Cardiac fibroblast (primary cell): ENCODE measurements at places on chromosomes 2 and 18.

DNA sequence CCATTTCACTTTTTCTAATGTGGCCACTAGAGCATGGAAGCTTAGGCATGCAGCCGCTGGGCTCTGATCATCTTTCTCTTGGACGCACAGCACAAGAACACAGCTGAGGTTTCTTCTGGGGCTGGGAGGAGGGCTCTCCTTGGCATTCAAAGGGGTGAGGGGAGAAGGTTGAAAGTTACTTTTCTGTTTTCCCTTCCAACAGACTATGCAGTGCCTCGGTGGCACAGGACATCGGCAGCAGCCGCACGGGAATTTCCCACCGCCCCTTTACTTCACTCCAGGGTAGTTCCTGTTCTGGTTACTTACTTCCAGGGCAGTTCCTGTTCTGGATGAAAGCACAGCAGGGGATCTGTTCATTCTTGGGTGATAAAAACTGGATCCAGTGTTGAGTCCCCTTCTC is 18.9 kb upstream of the MAL start:
- DNase-seq, result no peak

GRCh38 chr2:180722551-180723239 is 257.7 kb upstream of the UBE2E3 start:
- DNase-seq, result peak; percentile 40

GRCh38 chr2:230644356-230644935 is 68.2 kb upstream of the CAB39 start:
- no peak for DNase-seq

DNA sequence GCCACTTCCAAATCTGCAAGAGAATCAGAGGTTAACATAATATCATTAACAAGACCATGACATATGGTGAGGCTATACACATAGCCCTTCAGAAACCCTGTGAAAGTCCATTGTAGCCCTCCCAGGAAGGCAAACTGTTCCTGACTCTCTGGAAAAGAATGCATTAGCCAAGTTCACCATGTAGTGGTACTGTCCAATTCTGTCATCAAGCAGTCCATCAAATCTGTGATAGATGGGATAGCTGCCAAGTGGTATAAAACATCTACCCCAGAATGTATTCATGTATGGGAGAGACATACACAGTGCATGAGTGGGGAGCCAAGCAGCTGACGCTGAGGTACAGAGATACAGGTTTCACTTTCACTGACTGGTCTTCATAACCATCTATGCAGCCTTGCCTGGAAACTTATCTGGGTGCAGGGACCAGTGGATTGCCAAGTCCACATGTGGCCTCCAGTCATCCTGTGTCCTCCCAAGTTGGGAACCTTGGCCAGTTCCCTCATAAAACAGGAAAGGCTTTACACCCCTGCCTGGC is 281.1 kb downstream of the MBD2 start:
- DNase-seq, result no peak

DNA sequence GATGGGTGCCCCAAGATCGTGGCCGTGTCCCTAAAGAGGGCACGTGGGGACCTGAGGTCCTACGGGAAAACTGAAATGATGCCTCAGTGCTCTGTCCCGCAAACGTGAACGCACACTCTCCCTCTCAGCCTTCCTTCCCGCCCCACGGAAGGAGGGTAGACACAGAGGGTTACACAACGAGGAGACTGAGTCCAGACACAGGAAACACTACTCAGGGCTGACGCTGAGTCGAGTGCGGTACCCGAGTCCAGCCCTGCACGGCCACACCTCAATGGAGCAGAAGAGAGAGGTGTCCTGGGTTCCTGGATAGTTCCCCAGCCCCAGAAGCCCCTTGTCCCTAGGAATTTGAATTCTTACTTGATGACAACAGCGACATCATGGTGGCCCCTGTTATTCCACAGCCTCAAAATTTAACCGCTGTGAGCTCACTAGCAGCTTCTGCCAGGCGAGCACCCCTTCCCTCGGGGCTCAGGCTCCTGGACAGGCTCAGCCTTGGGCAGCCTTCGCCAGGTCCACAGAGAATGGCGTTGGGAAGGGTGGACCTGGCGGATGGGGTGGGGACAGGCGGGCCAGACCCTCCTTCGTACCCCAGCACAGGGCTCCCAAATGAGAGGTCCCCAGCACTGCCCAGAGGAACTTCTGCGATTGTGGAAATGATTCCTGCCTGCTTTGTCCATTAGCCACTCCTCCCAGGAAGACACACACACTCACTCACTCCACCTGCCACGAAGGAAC is 980 bp upstream of the RNPEPL1 start:
- no peak for DNase-seq

GRCh38 chr2:134080386-134081089 is 173.3 kb upstream of the MGAT5 start:
- no peak for DNase-seq

GRCh38 chr2:60507211-60507965 is 46.1 kb downstream of the BCL11A start:
- DNase-seq, result no peak

DNA sequence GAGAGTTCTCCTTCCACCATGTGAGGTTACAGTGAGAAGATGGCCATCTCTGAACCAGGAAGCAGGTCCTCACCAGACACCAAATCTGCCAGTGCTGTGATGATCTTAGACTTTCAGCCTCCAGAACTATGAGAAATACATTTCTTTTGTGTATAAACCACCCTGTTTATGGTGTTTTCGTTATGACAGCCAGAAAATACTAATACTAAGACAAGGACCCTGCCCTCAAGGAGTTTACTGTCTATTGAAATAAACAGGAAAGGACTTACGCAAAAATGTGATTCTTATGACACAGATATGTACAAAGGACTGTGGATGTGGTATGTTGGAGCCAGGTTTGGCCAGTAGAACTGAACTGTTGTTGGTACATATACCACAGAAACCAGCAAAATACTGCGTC is 184.3 kb downstream of the MCFD2 start:
- no peak for DNase-seq

DNA sequence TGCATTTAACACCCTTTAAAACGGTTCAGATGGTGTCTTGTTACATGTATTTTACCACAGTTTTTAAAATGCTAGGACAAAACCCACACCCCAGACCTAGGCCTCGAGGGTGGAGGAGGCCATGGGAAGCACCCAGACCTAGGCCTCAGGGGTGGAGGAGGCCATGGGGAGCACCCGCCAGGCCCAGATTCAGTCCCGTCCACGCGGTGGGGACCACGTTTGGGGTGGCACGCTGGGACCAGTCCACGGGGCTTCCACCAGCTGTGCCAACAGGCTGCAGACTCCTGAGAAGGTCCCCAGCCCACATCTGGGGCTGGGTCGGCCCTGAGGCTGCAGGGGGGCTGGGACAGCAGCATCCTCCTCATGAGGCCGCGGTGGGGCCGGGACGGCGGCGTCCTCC is 63.4 kb downstream of the SLC66A2 start:
- no peak for DNase-seq

DNA sequence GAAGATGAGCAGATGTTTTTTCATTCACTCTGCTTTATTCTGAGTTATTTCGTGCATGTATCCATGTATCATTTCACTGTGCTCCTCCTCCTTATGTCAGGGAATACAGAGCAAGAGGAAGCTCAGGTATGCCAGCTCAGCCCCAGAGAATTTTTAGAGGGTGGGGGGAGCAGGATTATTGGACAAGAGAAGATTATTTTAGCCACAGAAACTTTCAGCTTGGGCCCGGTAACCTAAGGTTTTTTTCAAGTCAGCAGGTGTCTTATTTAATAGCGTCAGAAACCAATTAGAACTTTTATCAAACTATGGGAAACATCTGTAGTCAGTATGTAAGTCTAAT is 232.9 kb upstream of the SIX3 start:
- no peak for DNase-seq

DNA sequence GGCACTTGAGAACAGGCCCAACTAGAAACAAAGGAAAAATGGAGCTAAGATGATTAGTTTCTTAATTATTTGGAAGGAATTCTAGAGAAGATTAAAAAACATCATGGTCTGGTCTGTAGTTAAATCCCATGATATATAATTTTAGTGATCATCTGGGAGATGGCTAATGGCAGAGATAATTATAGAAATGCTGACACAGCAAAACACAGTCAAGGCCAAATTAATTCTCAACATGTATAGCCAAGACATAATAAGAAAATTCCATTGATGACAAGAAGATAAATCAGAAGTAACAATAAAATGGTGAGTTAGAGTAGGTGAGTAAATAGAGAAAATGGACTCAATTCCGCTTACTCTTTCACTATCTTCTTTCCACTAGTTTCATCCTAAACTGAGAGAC is 59.2 kb upstream of the ITGA4 start:
- no peak for DNase-seq

GRCh38 chr2:238928520-238929241 is 80.8 kb downstream of the TWIST2 start:
- DNase-seq, result no peak

- no peak for DNase-seq
These were observed 89.6 kb upstream of the CCDC68 start for GRCh38 chr18:55048892-55049291.

DNA sequence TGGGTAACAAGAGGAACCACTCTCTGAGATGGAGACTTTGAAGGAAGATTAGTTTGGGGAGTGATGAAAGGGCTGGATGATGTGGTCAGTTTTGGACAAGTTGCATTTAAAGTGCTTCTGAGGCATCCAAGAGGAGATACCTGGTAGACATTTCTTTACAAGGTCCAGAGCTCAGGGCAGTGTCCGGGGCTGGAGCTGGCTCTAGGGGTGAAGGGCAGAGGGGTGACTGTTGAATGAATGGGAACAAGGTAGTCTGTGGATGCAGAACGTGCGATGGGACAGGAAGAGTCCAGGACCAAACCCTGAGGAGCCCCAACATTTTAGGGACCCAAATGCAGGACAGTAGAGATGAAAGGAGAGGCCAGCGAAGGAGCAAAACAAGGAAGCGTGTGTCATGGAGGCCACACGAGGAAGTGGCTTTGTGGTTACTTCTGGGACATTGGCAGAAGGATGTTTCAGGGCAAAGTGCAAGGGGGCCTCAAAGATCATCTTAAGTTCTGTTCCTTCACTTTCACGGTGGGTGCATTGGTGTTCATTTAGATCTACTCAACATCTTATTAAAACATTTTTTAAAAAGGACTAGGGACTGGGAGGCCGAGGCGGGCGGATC is 13.6 kb upstream of the GPR35 start:
- no peak for DNase-seq

DNA sequence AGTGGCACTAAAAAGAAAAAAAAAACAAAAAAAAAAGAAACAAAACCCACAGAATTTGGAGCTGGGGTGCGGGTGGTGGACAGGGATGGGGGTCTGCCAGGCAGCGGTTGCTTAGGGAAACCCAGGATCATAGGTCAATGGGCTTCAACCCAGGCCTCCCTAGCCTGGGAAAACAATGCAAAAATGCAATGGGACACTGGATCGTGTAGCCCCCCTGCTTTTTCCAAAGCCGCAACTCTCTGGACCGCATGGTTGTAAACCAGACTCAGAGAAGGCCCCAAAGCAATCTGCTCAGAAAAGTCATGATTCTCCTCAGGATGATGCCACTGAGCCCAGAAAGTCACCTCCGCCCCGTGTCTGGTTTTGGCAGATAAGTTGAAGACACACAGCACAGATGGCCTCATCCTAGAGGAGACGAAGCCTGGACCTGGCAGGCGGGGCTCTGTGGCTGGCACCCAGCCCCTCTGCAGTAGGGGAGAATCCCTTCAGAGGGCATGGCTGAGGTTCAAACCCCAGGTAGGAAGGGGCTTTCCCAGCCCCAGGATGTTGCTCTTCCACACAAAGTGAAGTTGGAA is 5.1 kb downstream of the DLX2 start:
- DNase-seq, result no peak

DNA sequence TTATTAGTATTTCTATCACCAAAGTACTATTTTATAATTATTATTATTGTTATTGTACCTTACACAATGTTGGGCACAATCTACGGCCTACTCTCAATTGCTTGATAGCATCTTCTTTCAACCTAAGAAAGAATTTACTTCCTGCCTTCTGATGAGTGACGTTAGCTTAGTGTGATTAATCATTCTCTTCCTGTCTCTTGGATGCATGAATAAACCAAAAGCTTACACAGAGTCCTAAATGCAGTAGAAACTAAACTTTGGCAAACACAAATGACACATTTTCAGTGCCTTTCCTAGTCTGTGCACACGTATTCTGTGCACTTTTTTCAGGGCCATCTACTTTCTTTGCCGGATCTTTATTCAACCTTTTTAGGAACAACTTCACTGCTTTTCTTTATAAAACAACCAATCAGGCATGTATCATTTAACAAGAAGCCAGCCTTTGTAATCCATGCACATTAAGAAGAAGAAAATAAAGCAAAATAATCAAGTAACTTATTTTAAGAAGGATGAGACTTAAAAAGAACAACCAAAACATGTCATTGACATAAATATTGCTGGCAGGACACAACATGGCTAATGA is 19.1 kb downstream of the TRAK2 start:
- peak; percentile 86 for DNase-seq

GRCh38 chr2:191345788-191346187 is 100.6 kb downstream of the MYO1B start:
- DNase-seq, result peak; percentile 22

DNA sequence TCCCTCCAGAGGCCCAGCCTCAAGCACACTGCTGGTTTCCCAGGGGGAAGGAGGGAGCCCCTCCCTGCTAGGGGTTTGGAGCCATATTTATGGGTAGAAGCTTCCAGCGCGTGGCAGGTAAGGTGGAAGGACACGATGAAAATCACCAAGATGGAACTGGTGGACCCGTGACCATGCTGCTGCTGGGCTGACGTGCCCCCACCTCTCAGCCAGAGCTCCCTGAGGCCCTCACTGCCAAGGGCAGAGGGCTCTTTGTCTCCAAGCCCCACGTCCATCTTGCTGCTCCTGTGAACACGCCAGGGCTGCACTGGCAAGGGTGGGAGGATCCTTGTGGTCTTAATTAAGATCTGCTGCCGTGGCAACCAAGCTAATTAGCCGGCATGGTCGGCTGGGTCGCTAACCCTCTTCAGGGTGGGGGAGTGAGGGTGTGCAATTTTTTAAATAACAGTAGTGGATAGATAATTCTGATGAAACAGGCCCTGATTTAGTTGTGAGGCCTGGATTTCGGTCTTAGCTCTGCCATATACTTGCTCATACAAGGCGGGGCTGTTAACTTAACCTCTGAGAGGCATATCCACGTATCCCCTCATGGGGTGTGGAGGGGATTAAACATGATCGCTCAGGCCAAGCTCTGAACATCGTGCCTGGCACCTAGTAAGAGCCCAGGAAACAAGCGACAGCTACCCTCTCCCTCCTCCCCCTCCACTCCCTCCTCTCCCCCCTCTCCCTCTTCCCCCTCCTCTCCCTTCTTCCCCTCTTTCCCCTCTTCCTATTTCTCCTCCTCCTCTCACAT is 232.8 kb downstream of the CELF4 start:
- no peak for DNase-seq

- peak; percentile 79 for DNase-seq
These were observed 99.3 kb downstream of the SPATS2L start for GRCh38 chr2:200405599-200406298.

GRCh38 chr2:221129657-221130056 is 442.4 kb downstream of the EPHA4 start:
- no peak for DNase-seq

DNA sequence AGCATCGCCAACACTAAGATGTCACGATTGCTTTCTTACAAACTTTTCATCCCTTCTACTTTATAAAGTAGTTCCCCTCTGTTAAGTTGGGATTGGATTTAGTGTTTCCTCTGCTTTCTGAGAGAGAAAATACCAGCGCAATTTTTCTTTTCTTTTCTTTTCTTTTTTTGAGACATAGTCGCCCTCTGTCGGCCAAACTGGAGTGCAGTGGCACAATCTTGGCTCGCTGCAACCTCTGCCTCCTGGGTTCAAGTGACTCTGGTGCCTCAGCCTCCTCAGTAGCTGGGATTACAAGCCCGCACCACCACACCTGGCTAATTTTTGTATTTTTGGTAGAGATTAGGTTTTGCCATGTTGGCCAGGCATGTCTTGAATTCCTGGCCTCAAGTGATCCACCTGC is 9.0 kb downstream of the RELCH start:
- DNase-seq, result no peak
